ENCODE measurements at places on chromosomes 12 and 14.
A peak's percentile ranks its signal among the peaks of the same experiment; 100 is the strongest.

DNA sequence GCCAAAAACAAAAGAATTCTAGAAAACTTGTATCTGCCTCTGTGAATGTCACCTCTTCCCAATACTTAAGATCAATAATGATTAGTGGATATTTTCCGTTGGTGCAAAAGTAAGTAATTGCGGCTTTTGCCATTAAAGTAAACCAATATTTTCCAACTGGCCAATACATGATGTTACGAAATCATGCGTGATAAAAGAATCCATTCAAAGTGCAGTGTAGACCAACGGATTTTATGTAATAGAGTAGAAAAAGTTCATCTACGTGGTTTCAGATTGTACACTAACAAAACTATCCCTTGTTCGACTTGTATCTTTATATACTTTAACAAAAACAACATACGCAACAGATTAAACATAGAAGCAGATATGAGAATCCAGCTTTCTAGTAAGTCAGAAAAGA lies 626 bp upstream of the ZNF268 start:
- DNase-seq, result no peak

DNA sequence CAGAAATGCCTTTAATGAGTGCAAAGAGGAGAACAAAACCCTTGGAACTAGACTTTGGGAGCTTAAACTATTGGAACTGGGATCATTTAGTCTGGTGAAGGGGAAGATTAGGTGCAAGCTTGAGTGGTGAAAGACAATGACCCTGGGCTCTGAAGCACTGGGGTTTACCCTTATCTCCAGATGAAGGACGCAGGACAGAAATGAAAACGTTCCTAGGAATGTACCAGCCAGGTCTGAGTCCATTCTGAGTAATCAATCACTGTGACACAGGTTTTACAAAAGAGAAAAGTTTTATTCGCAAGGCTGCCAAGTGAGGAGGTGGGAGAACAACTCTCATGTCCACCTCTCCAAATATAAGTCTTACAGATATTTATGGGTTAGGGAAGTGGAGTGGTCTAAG lies 249.1 kb downstream of the LRIG3 start:
- DNase-seq, result no peak

DNA sequence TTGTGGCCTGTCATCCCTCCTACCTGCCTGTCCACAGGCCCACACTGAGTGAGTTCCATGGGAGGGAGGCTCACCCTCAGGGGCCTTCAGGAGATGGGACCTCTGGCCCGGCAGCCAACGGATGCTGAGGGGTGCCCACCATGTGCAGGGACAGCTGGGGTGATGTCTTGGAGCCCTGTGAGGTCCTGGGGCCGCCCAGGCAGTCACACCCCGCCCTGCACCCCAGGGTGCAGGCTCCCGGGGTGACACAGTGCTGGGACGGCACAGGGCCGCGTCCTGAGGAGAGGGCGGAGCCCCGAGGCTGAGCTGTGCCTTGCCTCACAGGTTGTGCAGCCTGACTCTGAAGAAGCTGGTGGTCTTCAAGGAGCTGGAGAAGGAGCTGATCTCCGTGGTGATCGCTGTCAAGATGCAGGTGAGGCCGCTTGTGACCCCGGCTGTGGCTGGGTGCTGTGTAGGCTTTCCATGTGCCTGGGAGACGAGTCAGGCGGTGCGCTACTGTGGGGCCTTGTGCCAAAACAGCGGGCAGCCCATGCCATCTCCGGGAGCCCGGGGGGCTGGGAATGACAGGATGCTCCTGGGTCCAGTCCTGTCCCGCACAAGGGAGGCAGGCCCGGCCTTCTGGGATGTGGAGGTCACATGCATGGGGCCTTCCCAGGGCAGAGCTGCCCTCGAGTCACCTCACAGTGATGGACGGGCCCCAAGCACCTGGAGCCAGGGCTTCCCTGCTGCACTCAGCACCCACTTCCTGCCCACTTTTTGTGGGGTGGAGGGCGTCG lies 33.8 kb downstream of the PACS2 start:
- DNase-seq, result no peak

DNA sequence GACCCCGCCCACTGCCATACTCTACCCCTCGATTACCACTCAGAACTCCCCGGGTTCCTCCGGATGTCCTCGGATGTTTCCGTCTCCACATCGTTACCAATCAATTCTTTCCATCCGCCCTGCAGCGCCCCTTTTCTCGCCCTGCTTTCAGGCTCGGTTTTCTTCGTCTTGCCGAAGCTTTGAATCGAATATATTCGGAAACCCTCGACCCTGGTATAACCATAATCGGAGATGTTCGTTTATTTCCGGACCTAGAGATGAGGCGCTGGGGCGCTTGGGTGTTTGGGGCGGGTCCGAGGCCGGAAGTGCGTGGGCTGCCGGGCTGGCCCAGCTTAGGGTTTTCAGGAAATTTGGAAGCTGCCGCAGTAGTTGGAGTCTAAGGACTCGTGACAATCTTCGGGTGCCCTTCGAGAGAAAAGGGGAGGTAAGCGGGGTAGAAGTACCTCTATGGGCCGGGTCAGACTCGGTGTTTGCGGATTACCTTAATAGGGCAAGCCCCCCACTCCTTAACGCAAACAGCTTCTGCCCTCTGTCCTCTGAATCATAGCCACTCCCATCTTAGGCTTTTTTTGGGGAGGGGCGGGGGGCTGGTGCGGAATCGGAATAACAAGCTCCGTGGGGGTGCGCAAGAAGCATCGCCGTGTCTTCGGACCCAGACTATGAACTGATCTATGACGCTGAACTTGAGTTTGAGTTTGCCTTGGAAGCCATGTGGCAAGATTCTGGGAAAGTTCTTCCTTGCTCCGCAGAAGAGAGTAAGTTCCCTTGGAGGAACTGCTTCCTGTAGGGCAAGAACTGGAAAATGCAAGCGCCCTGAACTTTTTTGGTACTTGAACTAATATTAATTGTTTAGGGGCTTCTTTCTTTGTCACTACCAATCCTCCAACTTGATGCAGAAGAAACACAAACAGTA lies at the start of gene C14orf119:
TSS of gene C14orf119 (plus strand) at position 310 of the 913 bp plus-strand sequence. CDS start 2,154 bp downstream, outside the sequence.
- DNase-seq, result peak; percentile 100

DNA sequence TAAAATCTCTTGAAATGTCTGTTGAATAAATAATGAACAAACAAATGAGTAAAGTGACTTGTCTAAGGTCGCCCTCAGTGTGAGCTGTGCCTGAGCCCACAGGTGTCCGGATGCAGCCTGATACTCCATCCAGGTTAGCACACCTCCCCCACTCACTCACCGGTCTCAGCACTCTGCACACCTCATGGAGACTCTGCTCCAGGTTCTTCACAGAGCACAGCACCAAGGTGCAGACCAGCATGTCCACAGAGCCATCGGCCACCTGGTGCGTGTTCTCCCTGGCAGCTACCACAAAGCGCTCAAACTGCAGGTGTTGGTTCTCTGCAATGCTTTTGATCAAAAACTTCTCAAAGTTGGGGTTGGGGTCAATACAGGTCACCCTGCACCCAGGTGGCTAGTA lies 4.1 kb upstream of the KRT7 start:
- DNase-seq, result no peak

- DNase-seq, result no peak
Observed at GRCh38 chr12:6284273-6284672, 26.2 kb upstream of the PLEKHG6 start.

- DNase-seq, result peak; percentile 99
Observed at GRCh38 chr14:34650786-34651584, 21.0 kb upstream of the SNX6 start.

DNA sequence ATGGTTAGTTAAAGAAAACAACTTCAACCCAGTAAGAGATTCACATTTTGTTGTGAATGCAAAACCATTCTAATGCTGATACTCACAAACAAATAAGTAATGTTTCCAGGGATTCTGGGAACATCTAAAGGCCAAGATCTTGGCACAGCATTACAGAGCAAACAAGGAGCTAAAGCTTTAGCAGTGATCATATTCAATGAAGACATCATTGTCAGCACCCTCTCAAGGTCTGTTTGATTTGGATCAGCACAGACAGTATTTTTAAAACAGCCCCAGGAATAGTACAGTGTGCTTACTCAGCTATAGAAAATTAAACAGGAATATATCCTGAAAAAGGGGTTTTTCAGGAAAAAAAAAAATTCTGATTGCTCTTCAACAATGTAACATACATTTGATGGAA lies 71.4 kb downstream of the TMEM260 start:
- DNase-seq, result no peak

DNA sequence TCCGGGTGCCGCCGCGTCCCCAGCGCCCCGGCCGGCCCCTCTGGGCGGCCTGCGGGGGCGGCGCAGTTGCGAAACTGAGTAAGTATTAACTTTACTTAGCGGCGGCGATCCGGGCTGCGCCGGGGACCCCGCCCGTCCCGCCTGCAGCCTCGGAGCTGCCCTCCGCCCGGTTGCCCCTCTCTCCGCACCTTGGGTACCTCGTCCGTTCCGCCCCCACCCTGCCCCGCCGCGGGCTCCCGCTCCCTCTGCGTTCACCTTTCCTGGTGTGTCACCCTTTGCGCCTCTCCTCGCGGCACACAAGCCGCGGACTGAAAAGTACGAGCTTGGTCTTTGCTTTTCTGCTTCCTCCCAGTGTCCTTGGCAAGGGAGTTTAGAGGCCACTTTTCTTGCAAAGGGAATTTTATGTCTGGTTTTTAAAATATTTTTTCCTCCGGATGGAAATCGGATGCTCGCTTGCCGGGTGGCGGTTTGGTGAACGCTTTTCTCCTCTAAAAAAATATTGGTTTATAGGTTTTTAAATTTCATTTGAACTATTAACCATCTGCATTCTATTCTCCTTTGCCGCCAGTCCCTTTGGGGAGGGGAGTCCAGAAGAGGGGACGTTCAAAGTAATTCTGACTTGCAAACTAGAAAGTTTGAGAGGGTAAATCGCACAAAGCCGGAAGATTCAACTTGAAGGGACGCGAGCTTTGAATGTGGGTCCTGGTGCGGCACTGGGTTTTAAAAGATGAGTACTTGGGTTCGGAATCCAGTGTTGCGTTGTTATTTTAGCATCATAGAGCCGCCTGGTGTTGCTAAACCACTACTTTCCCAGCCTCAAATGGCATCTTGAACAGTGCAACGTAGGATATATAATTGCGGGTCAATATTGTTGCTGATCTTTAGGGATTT lies 834 bp downstream of the RASSF8 start:
- peak; percentile 87 for DNase-seq

DNA sequence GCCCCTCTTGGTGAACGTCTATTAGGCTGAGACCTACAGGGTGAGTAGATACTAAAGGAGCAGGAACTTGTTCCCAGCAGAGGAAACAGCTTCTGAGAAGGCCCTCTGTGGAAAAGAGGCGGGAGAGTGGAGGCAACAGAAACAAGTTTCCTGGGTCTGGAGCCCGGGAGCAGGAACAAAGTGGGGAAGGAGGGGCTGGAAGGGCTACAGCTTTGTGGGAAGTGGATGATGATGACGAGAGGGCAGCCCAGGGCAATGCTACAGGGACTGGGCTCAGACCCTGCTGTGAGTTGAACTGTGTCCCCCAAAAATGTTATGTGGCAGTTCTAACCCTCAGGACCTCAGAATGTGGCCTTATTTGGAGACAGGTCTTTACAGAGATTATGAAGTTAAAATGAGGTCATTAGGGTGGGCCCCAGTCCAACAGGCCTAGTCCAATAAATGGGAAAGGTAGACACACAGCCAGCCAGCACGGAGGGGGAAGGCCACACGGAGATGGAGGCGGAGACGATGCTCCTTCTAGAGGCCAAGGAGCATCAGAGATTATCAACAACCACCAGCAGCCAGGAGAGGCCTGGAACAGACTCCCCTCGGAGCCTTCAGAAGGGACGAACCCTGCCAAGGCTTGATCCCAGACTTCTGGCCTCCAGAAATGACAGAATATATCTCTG lies 14.3 kb downstream of the CAMKK2 start:
- DNase-seq, result no peak

DNA sequence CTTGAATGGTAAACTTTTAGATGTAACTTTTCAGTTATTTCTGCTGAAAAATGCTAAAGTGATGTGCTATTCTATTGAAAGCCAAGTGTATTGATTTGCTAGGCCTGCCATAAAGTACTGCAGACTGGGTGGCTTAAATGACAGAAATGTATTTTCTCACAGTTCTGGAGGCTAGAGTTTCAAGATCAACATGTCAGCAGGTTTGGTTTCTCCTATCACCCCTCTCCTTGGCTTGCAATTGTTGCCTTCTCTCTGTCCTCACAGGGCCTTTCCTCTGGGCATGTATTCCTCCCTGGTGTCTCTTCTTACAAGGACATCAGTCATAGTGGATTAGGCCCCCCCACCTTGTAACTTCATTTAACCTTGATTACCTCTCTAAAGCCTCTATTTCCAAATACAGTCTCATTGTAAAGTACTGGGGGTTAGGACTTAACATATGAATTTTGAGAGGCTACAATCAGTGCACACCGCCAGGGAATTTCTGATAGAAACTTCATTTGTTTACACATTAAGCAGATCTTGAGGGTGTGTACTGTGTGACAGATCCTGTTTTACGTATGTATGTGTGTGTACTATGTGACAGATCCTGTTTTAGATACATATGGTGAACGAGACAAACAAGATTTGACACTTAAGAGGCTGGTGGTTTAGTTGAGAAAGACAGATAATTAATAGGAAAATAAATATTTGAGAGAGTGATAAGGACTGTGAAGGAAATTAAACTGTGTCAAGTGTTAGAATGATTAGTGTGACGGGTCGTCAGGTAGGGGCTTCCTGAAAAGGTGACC lies 49.5 kb downstream of the ADIPOR2 start:
- DNase-seq, result no peak

DNA sequence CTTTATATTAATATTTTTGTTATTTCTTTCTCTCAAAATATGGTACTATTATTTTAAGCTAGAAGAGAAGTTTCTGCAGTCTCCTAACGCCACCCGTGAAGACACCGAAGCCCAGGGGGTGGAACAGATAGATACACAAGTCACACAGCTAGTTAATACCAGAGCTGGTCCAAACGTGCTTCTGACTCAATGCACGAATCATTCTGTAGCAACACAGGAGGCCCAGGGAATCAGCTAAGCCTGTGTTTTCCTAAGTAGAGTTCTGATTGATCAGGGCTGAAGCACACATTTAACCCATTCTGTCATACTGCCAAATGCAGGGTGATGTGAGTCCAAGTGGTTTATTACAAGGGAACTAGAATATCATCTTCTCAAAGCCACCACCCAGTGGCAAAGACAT lies 116.9 kb upstream of the PWP1 start:
- DNase-seq, result no peak

GRCh38 chr12:79409562-79409961 lies 281.2 kb downstream of the PAWR start:
- DNase-seq, result peak; percentile 89

DNA sequence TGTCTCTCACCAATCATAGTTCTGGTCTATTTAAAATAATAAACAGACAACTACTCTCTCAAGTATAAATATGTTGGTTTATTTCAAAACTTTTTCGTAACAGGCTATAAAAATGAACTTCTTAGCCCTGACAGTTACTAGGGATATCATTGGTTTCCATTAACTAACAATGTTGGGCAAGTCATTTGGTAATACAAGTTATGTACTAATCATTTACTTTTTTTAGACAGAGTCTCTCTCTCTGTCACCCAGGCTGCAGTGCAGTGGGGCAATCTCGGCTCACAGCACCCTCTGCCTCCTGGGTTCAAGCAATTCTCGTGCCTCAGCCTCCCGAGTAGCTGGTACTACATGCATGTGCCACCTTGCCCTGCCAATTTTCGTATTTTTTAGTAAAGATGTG lies 14.6 kb upstream of the KANSL2 start:
- DNase-seq, result no peak
